ENCODE measurements at places on chromosomes 2 and 18.

DNA sequence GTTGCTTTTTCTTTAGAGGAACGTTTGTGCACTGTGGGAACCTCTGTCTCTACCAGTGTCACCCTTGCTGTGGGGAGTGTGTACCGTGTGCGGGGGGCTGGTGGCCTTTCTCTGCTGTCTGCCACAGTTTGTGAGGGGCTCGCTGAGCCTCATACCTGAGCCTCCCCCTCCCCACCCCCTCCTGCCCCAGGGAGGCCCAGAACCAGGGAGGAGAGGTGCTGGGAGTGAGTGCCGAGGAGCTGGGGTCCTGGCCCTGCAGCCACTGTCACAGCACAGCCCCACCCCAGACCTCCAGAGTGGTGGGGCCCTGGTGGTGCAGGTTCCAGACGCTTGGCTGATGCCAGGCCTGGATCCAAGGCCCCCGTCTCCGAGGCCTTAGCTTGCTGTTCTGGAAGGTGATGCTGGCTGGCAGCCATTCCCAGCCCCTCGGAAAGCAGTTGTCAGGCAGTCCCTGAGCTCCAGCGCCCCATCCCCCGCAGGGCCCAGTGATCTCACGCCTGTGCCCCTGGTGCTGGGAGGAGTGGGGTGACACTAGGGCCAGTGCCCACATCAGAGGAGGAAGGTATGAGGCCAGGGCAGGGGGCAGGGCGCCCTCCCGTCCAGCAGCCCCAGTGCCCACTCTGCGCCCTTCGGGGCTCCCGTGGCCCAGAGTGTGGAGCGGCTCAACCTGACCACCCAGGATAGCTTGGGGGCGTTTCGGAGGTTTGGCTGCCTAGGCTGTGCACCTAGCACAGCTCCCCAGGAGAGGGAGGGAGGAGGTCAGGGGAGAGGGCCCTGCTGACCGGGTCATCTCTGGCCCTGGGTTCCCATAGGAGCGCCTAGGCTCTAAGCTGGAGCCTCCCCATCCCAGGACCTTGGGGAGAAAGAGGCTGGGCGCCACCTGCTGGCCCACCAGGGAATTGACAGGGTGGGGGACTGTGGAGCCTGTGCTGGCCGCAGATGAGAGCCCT, 53.0 kb upstream of the ALPP start:
- no peak overlapping the region for H3K27ac ChIP-seq
- H3K4me3 ChIP-seq = no peak overlapping the region
- H3K36me3 ChIP-seq = no peaks in the 10 kb centered on the region
- H3K27me3 ChIP-seq = no peaks in the 10 kb centered on the region
- DNase-seq = no peak
- H3K4me1 ChIP-seq = peaks cover 15% of the 10 kb centered on the region

GRCh38 chr2:172431463-172431862, 4.1 kb downstream of the ITGA6 start:
- peaks cover 74% of the 10 kb centered on the region for H3K4me1 ChIP-seq
- H3K4me3 ChIP-seq = no peak overlapping the region
- H3K27ac ChIP-seq = no peak overlapping the region

- H3K4me1 ChIP-seq = peaks cover 20% of the 10 kb centered on the region
- H3K4me3 ChIP-seq = no peak overlapping the region
- no peak for DNase-seq
- peaks cover 6% of the 10 kb centered on the region for H3K27me3 ChIP-seq
- H3K27ac ChIP-seq = no peak overlapping the region
Measured at GRCh38 chr2:100277540-100278207, 44.6 kb downstream of the LONRF2 start.

DNA sequence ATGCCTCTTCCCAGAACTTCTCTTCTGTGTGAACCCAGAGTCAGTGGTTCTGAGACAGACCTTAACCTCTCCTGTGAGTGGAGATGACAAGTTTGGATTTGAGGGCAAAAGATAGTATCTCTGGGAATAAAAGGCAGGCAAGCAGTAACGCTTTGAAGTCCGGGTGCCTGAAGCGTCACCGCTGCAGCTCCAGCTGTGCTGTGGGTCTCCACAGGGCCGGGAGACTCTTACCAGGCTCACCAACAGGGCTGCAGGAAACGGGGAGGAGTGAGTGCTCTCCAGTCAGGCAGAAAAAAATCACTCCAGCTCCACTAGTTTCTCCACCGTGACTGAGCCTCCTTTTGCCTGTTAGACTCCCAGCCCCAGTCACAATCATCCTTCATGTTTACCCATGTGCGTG, 79.7 kb upstream of the MAP4K4 start:
- no peak overlapping the region for H3K27ac ChIP-seq
- H3K36me3 ChIP-seq = peaks cover 1% of the 10 kb centered on the region
- H3K4me1 ChIP-seq = peaks cover 13% of the 10 kb centered on the region
- DNase-seq = no peak
- H3K4me3 ChIP-seq = no peak overlapping the region
- H3K27me3 ChIP-seq = no peaks in the 10 kb centered on the region

DNA sequence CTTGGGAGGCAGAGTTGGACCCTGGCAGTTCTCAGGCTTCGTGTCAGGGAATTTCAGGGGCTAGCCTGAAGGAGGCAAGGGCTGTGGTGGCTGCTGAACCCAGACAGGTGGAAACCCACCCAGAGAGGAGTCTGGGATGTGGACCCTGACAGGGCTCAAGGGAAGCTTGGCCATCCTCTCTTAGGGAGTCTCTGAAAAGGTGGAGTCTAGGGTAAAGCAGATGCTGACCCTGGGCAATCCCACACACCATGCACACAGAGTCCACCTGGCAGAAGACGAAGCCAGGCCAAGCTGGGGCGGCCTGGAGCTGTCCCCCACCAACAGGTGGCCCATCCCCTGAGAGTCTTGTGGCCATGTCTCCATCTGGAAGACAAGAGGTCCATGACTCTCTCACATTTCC, 41.2 kb upstream of the TEX51 start:
- DNase-seq = no peak
- H3K27me3 ChIP-seq = no peaks in the 10 kb centered on the region
- H3K4me1 ChIP-seq = no peaks in the 10 kb centered on the region
- no peaks in the 10 kb centered on the region for H3K36me3 ChIP-seq
- no peak overlapping the region for H3K4me3 ChIP-seq
- no peak overlapping the region for H3K27ac ChIP-seq

Measured in activated T-helper 1 cell treated with anti-CD3 and anti-CD28 coated beads, Interleukin-12 subunit alpha, Interleukin-12 subunit beta, Interleukin-2, Interleukin-4 antibody, amounts not matched to agents 30 ng/mL and 10 ng/mL and 1 ng/mL, durations not matched to agents 14 hours and 24 hours and 36 hours (primary cell).